MCF 10A (cell line): ENCODE measurements at places on chromosomes 1 and 21. TPM values are rescaled to one million over a fixed set of nuclear protein-coding genes. Genes with fewer than 3 reads are reported as not detected.

- no peak for DNase-seq
These were observed 925 bp downstream of the PDE9A start for GRCh38 chr21:42654179-42654912.

Gene PKNOX1
- 13.4 and 15.0 TPM in 2 replicates for total RNA-seq

GRCh38 chr1:224759681-224760091 is 143.6 kb downstream of the CNIH3 start:
- DNase-seq: no peak

- DNase-seq: no peak
These were observed 79.6 kb downstream of the PIK3CD start for GRCh38 chr1:9731051-9731537.

Gene TNNI3K
- total RNA-seq: 1.1 TPM in 1 of 2 replicates, not detected in the other

Gene GPR52
- 0.86 and 1.2 TPM in 2 replicates for total RNA-seq

DNA sequence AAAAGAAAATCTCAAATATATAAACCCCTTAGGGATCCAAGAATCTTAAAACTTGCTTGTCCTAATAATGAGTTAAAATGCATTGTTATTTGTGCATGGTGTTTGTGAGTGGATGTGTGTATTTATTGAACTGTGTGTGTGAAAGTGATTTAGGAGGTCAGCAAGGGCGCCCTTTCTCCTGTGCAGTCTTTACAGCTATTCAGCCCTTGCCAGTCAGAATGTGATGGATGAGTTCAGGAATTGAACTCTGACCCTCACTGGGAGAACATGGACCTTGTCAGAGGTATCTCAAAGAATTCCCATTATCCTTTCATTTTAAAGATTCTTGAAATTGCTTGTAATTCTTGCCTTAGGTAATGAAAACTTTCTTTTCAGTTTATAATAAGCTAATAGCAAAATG is 493.0 kb upstream of the ADGRL4 start:
- no peak for DNase-seq

DNA sequence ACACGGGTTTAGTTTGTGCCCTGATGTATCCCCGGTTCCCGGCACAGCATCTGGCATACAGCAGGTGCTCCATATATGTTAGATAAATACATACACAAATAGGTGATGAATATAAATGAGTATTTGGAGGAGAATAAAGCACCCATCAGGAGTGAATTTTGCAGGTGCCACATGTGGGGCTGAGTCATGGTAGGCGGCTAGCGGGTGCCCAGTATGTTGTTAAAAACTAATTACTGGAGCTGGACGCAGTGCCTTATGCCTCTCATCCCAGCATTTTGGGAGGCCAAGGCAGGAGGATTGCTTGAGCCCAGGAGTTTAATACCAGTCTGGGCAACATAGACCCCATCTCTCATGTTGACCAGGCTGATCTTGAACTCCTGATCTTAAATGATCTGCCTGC is 16.7 kb upstream of the WASF2 start:
- DNase-seq: no peak

DNA sequence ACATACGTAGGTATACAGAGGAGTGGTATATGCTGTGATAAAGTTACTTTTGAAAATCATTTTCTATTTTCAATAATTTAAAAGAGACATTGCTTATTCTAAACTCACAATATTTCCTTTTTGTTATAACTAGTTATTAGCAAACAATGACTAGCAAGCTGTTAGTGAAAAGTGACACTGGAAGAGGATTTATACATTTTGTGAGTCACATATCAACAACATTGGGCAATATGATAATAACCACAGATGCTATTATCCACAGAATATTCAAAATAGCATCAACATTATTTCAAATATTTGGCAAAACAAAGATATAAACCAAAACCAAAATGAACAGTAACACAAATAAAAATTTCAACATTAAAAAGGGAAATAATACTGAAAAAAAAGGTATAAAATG is 104.0 kb upstream of the HP1BP3 start:
- DNase-seq: peak; percentile 9

DNA sequence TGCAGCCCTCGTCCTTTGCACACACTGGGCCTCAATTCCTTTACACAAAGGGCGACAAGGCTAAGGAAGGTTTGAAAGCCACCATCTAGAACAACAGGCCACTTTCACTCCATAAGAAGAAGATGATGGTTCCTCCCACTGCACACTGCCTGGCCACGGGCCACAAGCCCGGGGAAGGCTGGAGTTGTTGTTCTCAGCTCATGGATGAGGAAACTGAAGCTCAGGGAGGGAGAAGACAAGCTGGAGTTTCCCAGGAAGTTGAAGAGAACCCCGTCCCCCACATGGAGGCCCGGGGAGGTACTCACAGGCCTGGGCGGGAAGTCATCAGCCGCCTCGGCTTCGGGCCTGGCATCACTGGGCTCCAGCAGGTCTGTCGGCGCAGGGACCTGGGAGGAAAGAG is 24.6 kb upstream of the DDOST start:
- no peak for DNase-seq

GRCh38 chr1:111907321-111907720 is 82.1 kb downstream of the KCND3 start:
- no peak for DNase-seq

- DNase-seq: no peak
These were observed 76.2 kb downstream of the NFIA start for GRCh38 chr1:61158591-61158990.

Gene NMNAT2
- total RNA-seq: 4.7 and 10.8 TPM in 2 replicates

Gene SPRR2E
- total RNA-seq: not detected in 2 replicates

GRCh38 chr1:54971317-54971791 is 9.1 kb upstream of the TMEM61 start:
- DNase-seq: peak; percentile 75

Gene SHISAL2A
- total RNA-seq: 0.26 TPM in 1 of 2 replicates, not detected in the other

- DNase-seq: no peak
These were observed 1917.0 kb downstream of the MRPL39 start for GRCh38 chr21:23690316-23690715.

- no peak for DNase-seq
These were observed 14.6 kb downstream of the XKR8 start for GRCh38 chr1:27974417-27974781.

Gene OPN3
- total RNA-seq: 45.6 and 56.1 TPM in 2 replicates

- no peak for DNase-seq
These were observed 18.5 kb upstream of the LRRN2 start for GRCh38 chr1:204703826-204704612.

DNA sequence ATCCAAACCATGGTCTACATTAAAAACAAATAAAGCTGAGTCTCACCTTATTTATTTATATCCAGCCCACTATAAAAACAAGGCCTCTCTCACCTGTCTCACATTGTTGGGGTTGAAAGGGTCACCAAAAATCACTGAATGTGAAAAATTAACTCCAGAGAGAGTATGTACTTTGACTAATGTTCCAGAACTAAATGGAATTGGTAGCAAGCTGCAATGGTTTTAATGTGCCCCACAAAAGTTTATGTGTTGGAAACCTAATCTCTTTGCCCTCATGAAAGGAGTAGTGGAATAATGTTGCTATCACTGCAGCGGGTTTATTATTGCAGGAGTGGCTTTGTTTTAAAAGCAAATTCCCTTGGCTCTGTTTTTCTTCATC is 230.3 kb downstream of the LTN1 start:
- DNase-seq: no peak

Gene CRP
- 0.26 and 0.54 TPM in 2 replicates for total RNA-seq

Gene ATXN7L2
- 3.8 and 7.3 TPM in 2 replicates for total RNA-seq

Gene STX12
- total RNA-seq: 34.6 and 36.1 TPM in 2 replicates

GRCh38 chr1:155127105-155127966 is at the start of gene EFNA1:
TSS of gene EFNA1 (plus strand) at chr1:155127876. CDS start at chr1:155127978, 102 bp downstream.
- DNase-seq: peak; percentile 99

DNA sequence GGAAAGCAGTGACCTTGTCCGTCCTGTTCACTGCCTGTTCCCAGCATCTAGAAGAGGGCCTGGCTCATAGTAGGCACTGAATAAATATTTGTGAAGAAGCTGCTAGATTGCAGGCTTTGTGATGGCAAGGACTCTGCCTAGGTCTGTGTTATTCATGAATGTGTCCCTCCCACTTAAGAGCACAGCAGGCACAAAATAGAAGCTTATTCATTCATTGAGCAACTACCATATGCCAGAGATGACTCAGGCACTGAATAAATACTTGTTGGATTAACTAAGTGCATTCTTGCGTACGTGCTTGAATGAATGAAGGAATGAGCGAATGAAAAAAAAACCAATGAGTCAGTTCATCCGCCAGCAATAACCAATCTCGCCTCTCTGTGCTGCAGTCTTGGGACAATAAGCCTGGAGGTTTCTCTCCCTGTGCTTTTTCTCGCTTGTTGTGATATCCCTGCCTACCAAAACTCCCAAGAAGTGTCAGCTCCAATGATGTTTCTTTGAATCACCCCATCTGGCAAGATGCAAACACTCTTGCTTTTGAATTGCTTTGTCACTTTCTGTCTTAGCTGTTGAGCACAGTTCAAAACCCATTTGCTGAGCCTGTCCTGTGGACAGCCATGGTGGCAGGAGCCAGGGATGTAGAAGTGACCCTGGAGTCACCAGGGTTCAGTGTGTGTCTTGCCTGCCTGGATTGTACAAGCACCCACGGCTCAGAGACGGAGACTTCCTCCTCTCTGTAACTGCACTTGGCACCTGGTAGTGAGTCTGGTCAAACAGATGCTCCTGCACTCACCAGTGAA is 143.9 kb downstream of the KAZN start:
- DNase-seq: peak; percentile 97

GRCh38 chr21:26820509-26820908 is 24.7 kb downstream of the ADAMTS1 start:
- no peak for DNase-seq

- no peak for DNase-seq
These were observed 130.5 kb downstream of the RHOU start for GRCh38 chr1:228865627-228866330.

Gene SNRNP40
- 65.4 and 72.8 TPM in 2 replicates for total RNA-seq

Gene SLAMF9
- not detected in 2 replicates for total RNA-seq

GRCh38 chr1:95382000-95382786 is 148.2 kb downstream of the RWDD3 start:
- DNase-seq: no peak

Gene FNDC5
- not detected in 2 replicates for total RNA-seq

Gene IL23R
- total RNA-seq: not detected in 2 replicates

GRCh38 chr1:69404486-69404885 is 163.2 kb upstream of the LRRC7 start:
- no peak for DNase-seq
